IMR-90 (cell line): ENCODE measurements at places on chromosomes 1 and 21. TPM values are rescaled to one million over a fixed set of nuclear protein-coding genes. Genes with fewer than 3 reads are reported as not detected.

GRCh38 chr1:34850382-34850781 is 9.2 kb downstream of the SMIM12 start:
- no peak overlapping the region for H3K27ac ChIP-seq
- H3K4me3 ChIP-seq, result no peak overlapping the region
- no peaks in the 10 kb centered on the region for H3K27me3 ChIP-seq

DNA sequence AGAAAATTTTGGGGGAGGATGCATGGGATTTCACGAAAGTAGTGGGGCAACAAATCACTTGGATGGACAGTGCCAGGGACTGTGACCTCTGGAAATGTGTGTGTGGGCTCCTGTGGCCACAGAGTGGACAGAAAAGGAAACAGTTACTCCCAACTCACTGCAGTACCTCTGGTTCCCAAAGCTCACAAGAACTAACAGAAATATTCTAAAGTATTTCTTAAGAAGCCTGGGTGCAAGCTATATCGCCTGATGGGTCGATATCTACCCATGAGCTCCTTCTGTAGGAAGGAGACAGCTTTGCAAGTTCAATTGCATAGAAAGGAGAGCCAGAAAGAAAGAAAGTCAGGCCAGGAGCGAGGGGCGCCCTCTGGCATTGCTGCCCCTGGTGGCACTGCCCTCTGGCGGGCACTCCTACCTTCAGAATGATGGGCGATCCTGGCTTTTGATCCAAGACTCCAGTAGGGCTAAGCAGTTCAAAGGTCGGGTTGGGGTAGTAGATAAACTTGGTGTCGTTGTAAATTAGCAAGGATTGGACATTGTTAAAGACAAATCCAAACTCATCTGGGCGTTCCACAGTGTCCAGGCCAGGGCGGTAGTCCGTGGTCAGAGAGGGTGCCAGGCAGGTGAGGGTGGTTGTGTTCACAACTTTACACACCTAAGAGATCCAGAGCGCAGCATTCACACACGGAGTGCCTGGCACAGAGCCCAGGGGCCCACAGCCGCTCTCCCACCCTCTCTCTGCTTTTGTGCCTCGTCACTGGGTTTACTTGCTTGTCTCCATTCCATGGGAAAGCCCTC is 134.7 kb upstream of the CD34 start:
- DNase-seq, result no peak
- no peak overlapping the region for H3K4me3 ChIP-seq
- H3K36me3 ChIP-seq, result no peaks in the 10 kb centered on the region
- no peak overlapping the region for H3K27ac ChIP-seq

- H3K27ac ChIP-seq, result peak overlapping the region; percentile 89
- no peaks in the 10 kb centered on the region for H3K36me3 ChIP-seq
- H3K4me1 ChIP-seq, result peaks cover 8% of the 10 kb centered on the region
- H3K4me3 ChIP-seq, result no peak overlapping the region
- peak; percentile 89 for DNase-seq
Measured at GRCh38 chr1:192702212-192702902, 66.4 kb downstream of the RGS13 start.

DNA sequence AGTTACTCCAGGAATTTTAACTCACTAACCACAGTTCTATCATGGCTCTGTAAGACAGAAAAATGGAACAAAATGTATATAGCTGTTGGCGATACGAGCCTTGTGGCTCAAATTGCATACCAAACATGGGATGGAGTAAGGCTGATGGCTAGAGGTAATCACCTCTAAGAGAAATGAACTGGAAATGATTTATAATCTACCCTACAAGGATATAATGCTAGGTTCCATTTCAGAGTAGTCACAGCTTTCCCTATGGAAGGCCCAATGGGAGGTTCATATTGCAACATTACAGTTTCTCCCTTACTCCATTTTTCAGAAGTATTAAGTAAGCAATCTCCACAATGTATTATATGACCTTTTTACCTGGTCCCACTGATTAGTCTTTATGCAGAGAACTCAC is 61.6 kb downstream of the EDEM3 start:
- DNase-seq, result peak; percentile 10
- no peak overlapping the region for H3K27ac ChIP-seq
- H3K36me3 ChIP-seq, result peaks cover 3% of the 10 kb centered on the region; the same call in 1 of the 2 replicates
- no peaks in the 10 kb centered on the region for H3K27me3 ChIP-seq
- no peak overlapping the region for H3K4me3 ChIP-seq

DNA sequence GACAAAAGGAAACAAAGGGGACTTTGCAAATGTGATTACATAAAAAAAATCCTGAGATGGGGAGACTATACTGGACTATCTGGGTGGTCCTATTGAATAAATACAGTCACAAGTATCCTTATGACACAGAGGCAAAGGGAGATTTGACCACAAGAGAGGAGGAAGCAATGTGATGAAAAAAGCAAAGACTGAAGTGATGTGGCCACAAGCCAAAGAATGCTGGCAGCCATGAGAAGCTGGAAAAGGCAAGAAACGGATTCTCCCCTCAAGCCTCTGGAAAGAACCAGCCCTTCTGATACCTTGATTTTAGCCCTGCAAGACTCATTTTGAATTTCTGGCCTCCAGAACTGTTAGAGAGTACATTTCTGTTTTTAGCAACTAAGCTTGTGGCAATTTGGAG is 36.4 kb downstream of the OLFML2B start:
- H3K4me3 ChIP-seq, result no peak overlapping the region
- no peaks in the 10 kb centered on the region for H3K4me1 ChIP-seq
- no peak for DNase-seq
- no peak overlapping the region for H3K27ac ChIP-seq
- peaks cover 6% of the 10 kb centered on the region for H3K27me3 ChIP-seq
- no peaks in the 10 kb centered on the region for H3K36me3 ChIP-seq

DNA sequence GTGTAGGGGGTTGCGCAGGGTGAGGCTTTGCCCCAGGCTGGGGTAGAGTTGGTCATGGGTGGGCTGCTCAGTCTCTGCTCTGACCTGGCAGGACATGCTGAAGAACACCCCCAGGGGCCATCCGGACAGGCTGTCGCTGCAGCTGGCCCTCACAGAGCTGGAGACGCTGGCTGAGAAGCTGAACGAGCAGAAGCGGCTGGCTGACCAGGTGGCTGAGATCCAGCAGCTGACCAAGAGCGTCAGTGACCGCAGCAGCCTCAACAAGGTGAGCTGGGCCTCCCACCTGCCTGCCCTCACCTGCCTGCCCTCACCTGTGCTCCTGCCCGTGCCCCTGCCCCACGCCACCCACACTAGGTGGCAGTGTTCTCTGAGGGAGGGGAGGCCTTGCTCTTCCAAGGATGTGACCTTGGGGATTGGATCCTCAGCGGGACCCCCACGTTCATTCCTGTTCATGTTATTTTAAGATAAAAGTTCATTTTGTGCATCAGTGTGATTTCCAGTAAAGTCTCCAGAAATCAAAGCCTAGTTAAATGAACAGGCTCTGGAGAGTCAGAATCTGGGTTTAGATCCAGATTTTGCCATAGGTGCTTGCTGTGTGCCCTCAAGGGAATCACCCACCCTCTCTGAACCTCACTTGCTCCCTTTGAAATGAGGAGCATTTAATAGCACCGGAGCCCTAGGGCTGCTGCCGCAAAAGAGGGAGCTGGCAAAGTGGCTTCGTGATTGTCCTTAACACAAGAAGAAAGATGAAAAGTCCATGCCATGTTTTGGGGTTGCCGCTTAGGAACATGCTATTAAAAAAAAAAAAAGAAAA is 87.9 kb downstream of the ARHGEF10L start:
- H3K36me3 ChIP-seq, result peaks cover 26% of the 10 kb centered on the region
- peaks cover 5% of the 10 kb centered on the region; the same call in 1 of the 2 replicates for H3K4me1 ChIP-seq
- no peaks in the 10 kb centered on the region for H3K27me3 ChIP-seq
- H3K4me3 ChIP-seq, result no peak overlapping the region
- no peak overlapping the region for H3K27ac ChIP-seq

Gene FYB2
- polyA plus RNA-seq, result not detected in 2 replicates

Gene GREM2
- polyA plus RNA-seq, result 14.2 and 15.9 TPM in 2 replicates
